ENCODE measurements at places on chromosomes 16 and 17.

DNA sequence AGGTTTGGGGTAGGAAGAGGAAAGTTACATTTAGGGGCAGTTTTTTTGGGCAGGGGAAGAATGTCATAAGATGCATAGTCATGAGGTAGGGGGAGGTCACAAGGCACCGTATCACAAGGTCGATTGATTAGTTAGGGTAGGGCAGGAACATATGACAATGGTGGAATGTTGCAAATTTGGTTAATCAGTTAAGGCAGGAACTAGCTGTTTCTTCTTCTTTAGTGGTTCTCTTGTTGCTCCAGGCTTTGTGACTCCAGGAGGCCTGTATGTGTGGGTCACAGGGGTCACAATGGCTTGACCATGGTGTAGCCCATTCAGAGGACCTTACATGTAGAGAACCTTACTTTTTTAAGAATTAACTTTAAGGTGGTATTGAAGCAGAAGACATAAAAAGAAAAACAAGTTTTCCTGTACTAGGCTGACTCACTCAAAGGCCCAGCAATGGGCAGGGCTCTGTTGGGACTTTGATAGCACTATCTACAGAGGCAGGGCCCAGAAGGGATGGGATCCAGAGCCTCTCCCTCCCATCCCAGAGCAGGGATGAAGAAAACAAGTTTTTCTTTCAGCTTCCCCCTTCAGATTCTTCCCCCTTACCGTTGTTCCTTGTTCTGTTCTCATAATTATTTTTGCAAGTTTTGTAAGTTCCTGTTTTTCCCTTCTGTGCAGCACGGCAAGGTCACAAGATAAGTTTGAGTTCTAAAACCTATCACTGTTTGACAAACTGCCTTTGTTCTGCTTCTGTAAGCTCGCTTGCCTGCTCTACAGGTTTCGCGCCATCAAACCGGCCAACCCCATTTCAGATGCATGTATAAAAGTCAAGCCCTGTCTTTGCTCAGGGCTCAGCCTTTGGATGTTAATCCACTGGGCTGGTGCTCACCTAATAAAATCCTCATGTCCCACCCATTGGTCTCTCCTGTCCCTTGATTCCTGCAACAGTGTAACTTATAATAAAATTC, 45.8 kb upstream of the ATF7IP2 start:
- DNase-seq, result no peak

DNA sequence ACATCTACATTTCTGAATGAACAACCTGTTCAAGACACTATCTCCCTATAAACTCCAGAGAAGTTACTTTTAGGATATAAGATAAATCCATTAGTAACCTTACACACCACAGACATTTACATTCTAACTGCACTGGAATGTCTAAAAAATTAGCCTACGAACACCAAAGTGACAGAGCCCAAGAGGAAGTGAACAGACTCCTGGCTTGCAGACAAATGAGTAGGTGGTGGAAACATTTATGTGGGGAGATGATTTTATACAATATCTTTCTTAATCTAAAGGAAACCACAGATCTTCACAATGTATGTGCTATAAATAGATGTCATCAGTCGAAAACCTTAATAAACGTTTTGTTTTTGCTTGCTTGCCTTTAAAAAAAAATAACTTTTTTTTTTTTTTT, 18.8 kb downstream of the ZNF652 start:
- no peak for DNase-seq

GRCh38 chr17:68296217-68297191, 5.2 kb downstream of the ARSG start:
- DNase-seq, result peak; percentile 49

DNA sequence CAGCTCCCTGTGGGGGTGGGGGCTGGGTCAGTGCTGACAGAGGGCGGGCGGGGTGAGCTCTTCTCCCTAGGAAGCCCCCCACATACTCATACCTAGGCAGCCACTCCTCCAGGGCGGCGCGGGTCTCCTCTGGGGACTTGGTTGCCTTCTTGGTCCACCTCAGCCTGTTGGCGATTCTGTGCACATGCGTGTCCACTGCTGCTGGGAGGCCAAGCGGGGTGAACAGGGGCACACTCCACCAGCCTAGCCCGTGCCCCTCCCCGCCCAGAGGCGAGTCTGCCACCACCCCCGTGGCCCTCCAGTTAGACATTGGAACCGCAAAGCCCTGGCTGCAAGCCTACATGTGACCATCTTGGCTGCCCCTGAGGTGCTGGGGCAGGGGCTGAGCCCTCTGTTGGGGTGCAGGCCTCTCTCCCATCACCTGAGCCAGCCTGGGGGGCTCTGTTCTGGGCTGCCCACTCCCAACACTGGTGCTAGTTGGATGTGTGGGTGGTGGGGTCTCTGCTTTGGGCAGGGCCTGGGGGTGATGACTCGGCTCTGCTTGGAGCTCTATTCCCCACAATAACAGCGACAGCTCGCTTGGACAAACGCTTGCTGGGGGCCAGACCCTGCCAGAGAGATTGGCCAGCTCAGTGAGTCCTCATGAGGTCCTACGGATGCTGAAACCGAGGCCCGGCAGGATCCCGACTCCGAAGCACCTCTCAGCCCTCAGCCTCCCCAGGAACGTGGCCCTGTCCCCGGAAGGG, 7.4 kb downstream of the NTHL1 start:
- no peak for DNase-seq

- peak; percentile 55 for DNase-seq
Measured at GRCh38 chr17:57724026-57724728, 20.9 kb downstream of the CCDC182 start.
